Activated naive CD8-positive, alpha-beta T cell treated with anti-CD3 and anti-CD28 coated beads, Interleukin-2, amount 10 ng/mL, durations not matched to agents 7 days and 5 days (primary cell): ENCODE measurements at places on chromosomes 4 and X.

DNA sequence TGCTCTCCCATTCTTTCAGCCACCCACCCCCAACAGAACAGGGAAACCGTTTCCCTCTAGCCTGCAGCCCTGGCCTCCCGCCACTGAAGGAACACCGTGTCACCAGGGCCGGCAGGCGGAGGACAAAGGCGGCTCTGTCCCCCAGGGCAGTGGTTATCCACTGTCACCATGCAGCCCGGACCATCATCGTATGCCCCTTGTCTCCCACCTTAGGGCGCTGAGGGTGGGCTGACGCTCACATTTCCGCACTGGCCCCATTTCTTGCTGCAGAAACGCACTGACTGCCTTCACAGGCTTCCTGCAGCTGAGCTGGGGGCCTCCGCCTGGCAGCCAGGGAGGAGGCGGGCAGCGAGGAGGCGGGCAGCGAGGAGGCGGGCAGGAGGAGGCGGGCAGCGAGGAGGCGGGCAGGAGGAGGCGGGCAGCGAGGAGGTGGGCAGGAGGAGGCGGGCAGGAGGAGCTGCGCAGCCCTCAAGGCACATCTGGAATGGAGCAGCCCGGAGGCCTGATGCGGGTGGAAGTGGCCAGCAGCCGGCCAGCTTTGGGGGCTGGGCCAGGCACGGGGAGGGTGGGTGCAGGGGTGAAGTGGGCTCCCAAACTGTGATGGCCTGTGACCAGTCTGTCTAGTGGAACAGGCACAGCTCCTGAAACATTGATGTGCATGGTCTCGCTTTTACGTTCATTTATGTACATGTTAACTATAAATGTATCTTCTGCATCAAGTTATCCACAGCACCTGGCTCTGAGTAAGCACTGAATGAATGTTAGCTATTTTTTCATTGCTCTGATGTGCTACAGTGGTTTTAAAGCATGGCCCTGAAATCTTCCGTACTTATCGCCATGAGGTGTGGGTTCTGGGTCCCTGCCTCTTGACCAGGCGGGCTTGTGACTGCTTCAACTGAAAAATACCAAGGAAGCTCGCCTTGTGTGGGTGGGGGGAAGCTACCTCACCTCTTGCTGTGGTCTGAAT, 20.6 kb upstream of the KIAA0232 start:
- peaks cover 9% of the 10 kb centered on the region for H3K4me1 ChIP-seq
- no peaks in the 10 kb centered on the region for H3K27me3 ChIP-seq
- H3K36me3 ChIP-seq: no peaks in the 10 kb centered on the region
- H3K27ac ChIP-seq: peak overlapping the region; percentile 9
- H3K4me3 ChIP-seq: peak overlapping the region; percentile 48

DNA sequence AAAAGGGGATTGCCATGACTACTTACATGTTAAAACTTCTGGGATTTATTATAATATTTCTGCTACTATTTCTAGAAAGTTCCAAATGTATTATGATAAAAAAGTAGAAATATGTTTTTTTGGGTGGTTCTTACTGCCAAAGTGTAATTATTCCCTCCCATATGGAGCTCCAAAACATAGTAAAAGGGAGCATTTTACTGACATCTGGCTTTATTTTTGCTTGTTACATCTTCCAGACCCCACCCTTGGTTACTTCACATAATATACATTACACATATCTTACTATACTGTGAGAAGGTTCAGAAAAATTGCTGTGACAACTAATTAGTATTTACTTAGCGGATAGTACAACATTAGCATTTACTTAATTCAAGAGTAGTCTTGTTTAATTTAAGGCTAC, 205.1 kb upstream of the TLL1 start:
- H3K4me1 ChIP-seq: no peaks in the 10 kb centered on the region
- DNase-seq: no peak
- no peak overlapping the region for H3K27ac ChIP-seq

DNA sequence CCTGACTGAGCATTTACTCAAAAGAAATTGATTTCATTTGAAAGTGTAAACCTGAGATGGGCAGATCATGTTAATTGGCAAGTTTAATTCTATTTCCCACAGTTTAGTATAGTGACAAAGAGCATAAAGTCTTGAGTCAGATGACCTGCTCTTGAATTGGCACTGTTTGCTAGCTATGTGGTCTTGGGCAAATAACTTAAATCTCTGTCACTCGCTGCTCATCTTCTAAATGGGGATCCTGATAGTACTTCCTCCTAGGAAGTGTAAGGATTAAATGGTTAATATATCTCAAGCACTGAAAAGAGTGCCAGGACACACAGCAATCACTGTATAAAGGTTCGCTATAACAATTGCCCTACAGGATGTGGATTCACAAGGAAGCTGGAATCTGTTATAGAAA, 242.8 kb upstream of the JADE1 start:
- H3K4me1 ChIP-seq: no peaks in the 10 kb centered on the region
- no peak for DNase-seq
- H3K4me3 ChIP-seq: no peak overlapping the region
- H3K36me3 ChIP-seq: no peaks in the 10 kb centered on the region
- peaks cover 20% of the 10 kb centered on the region for H3K27me3 ChIP-seq

DNA sequence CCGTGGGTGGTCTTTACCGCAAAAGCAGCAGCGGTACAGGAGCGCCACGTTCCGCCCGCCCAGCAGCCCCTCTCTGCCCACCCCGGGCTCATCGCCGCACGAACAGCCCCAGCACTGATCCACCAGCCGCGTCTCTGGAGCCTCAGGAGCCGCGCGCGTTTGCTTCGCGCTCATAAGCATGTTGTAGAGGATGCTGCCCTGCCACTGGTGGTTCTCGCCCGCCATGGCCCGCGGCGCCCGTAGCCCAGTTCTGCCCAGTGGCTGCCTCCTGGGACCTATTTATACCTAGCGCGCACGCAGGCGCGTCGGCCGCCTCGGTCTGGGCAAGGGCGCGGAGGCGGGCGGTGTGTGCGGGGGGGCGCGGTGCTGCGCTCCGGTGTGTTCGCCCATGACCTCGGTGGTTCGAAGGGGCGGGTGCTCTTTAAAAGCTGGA, at the start of gene NR0B1:
Gene NR0B1, minus strand, starts transcription at position 252 of the 433 bp plus-strand sequence. Its CDS starts 27 bp downstream, at position 225.
- no peak for DNase-seq
- no peaks in the 10 kb centered on the region for H3K4me1 ChIP-seq
- H3K4me3 ChIP-seq: no peak within 1 kb of the TSS
- peaks cover 7% of the 10 kb centered on the region for H3K27me3 ChIP-seq
- H3K27ac ChIP-seq: no peak within 1 kb of the TSS

- no peaks in the 10 kb centered on the region for H3K4me1 ChIP-seq
- no peak overlapping the region for H3K4me3 ChIP-seq
- no peaks in the 10 kb centered on the region for H3K27me3 ChIP-seq
- DNase-seq: no peak
These were observed 176.8 kb downstream of the SCFD2 start for GRCh38 chr4:53189011-53189410.

DNA sequence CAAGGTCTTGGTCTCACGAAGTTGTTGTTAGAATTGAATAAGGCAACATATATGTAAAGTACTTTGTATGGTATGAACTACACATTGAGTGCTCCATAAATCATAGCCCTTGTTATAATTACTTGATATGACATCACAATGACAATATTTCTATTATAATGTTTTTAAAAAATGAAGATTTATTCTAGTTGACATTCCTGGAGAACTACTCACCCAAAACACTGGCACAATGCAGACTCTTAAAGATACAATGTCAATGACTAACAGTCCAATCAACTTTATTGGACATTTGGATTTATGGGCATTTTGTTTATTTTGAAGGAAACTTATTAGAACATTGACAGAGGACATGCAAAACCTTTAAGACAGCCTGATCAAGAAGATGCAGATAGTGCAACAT, 55.3 kb downstream of the ASB9 start:
- no peaks in the 10 kb centered on the region for H3K27me3 ChIP-seq
- no peaks in the 10 kb centered on the region for H3K36me3 ChIP-seq
- no peak overlapping the region for H3K4me3 ChIP-seq
- no peak for DNase-seq
- no peaks in the 10 kb centered on the region for H3K4me1 ChIP-seq

DNA sequence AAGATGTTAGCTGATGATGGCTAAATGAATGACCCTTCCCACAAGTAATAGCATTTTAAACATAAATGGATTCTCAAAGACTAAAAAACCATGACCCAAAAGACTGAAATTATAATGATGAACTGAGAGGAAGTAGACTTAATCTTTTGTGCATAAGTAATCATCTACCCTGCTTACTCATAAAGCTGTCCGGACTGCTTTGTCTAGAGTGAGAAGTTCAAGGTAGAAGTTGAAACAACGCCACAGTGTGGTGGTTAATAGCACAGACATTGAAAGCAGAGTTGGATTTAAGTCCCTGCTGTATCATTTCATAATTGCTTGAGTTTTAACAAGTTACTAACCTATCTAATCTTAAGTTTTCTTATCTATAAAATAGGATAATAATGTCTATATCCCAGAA, 346.6 kb downstream of the CENPC start:
- H3K4me1 ChIP-seq: no peaks in the 10 kb centered on the region
- DNase-seq: no peak
- H3K27ac ChIP-seq: no peak overlapping the region
- H3K4me3 ChIP-seq: no peak overlapping the region

GRCh38 chr4:69323284-69323683, 43.0 kb downstream of the UGT2B28 start:
- H3K4me1 ChIP-seq: no peaks in the 10 kb centered on the region
- no peak for DNase-seq
- no peak overlapping the region for H3K4me3 ChIP-seq
- no peaks in the 10 kb centered on the region for H3K27me3 ChIP-seq
- H3K27ac ChIP-seq: no peak overlapping the region

DNA sequence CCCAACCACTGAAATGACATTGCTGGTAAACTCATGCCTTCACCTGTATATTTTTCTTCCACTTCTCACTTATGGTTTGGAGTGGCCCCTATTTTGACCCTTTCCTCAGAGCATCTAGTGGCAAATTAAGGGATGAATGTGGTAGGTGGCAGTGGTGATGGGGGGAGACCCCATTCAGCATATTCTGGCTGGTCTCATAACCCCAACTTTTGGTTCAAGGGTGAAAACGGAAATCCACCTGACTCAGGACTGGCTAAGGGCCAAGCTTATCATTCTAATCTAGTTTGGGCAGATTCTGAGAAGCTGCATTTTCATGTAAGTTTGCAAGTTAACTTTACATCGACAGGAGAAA, 47.0 kb upstream of the NSUN7 start:
- H3K4me1 ChIP-seq: peaks cover 13% of the 10 kb centered on the region
- DNase-seq: no peak
- no peaks in the 10 kb centered on the region for H3K36me3 ChIP-seq
- peak overlapping the region; percentile 58 for H3K27ac ChIP-seq
- H3K4me3 ChIP-seq: peak overlapping the region; percentile 35

DNA sequence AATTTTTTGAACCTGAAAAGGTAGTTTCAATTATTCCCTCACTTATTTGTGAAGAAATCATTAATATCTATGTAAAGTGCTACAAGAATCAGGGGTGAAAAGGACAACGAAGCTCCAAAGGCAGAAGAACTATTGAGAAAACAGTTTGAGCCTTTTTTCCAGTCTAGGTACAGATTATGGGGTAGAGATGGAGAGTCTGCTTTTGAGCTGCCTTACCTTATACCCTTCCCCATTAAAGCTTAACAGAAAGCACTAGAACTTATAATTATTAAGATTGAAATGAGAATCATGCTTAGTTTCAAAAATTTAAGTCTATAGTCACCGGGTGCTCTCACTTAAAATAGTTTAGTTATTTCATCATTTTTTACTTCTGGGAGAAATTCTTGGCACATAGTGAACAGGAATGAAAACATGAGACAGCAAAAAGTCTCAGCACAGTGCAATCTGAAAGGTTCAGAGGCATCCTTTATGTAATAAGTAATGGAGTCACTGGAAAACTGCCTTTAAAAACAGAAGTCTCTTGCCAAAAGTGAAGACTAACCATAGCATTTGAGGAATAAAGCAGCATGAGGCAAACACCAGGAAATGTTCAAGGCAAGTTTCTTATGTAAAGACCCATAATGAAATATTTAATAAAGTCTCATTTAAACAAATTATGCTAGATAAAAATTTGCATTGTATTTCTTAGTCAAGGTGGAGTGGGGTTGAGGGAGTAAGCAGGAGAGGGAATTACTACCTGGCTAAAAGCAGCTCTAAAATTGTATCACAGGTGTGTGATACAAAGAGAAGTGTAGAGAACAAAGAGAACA, 5.1 kb upstream of the DCLK2 start:
- no peak overlapping the region for H3K4me3 ChIP-seq
- H3K4me1 ChIP-seq: no peaks in the 10 kb centered on the region
- no peaks in the 10 kb centered on the region for H3K36me3 ChIP-seq

- peaks cover 2% of the 10 kb centered on the region for H3K36me3 ChIP-seq
- no peaks in the 10 kb centered on the region for H3K4me1 ChIP-seq
- DNase-seq: no peak
- peaks cover 3% of the 10 kb centered on the region for H3K27me3 ChIP-seq
- no peak overlapping the region for H3K4me3 ChIP-seq
These were observed 379.6 kb downstream of the IL15 start for GRCh38 chr4:142016031-142016430.
